Kidney epithelial cell (primary cell): ENCODE measurements at places on chromosomes 7 and 10. TPM values are rescaled to one million over a fixed set of nuclear protein-coding genes. Genes with fewer than 3 reads are reported as not detected.

The ENKUR gene
- 0.34 and 4.6 TPM in 2 replicates for total RNA-seq

The FFAR4 gene
- total RNA-seq: not detected in 2 replicates

- DNase-seq: no peak
Measured at GRCh38 chr10:26335574-26336093, 102.5 kb upstream of the APBB1IP start.

The DNAJB9 gene
- 49.5 and 72.7 TPM in 2 replicates for total RNA-seq

DNA sequence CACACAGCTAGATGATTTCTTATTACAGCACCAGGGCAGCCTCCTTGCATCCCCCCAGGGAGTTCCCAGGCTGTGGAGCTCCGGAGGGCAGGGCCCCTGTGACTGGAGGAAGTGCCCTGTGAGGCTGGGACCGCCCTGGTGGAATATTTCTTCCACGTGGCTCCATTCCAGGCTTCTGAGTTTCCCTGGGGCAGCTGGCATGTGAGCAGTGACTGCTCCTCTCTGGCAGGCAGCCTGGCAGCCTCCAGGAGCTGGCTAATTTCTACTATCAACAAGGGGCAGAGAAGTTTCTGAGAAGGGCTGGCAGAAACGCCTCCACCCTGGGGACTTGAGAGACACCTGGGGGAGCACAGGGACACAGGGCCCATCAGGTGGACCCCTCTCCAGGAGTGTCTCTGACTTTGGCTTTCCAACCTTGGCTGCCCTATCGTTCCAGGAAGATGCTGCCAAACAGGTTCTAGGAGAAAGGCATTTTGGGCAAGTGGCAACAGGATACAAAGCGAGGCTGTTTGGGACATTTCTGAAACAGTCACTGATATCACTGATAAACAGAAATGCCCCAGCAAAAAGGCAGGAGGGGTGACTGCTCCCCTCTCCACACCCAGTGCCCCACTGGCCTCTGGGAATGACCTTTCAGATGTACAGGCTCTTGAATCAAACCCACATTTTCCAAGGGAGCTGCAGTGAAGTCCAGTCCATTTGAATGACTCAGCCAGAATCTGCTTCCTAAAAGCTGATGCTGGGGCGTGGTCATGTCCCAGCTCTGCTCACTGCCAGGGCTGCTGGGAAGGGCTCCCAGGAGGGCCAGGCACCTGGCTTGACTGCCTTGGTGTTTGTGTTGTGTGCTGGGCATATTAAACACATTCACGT, 16.1 kb downstream of the MYOF start:
- DNase-seq: peak; percentile 92

The H2BK1 gene
- total RNA-seq: not detected in 2 replicates

GRCh38 chr7:46319841-46320240, 398.8 kb upstream of the IGFBP3 start:
- no peak for DNase-seq

The OR2A42 gene
- 0.07 and 0.08 TPM in 2 replicates for total RNA-seq

DNA sequence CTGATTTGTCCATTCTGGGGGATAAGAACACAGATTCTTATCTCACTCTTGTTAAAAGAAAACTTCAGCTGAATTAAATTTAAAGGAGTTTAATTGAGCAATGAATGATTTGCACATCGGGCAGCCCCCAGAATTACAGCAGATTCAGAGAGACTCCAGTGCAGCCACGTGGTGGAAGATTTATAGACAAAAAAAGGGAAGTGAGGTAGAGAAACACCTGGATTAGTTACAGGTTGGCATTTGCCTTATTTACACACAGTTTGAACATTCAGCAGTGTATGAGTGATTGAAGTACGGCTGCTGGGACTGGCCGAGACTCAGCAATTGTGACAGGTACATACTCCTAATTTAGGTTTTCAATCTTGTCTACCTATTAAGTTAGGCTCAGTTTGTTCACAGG, 46.5 kb upstream of the FAM20C start:
- no peak for DNase-seq

GRCh38 chr10:104612571-104613205, 28.4 kb upstream of the SORCS3 start:
- no peak for DNase-seq

DNA sequence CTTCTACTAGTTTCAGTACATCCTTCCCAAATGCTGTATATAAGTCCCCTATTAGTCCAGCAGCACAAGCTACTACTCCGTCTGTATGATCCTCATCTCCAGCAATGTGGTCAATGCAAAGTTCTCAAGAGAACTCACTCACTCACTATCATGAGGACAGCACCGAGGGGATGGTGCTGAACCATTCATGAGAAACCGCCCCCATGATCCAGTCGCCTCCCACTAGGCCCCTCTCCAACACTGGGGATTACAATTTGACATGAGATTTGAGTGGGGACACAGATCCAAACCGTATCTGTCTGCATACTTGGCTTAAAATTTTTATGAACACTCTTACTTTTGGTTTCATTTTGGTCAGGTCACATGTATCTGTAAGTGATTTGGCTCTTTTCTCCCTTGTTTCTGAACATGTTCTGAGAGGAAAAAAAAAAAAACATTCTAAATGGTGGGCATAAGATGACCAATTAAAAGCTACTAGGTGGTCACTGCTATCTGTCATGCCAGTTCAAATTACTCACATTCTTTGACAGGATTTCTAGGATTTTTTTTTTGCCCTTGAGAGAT, 60.1 kb downstream of the ZNF783 start:
- DNase-seq: no peak

DNA sequence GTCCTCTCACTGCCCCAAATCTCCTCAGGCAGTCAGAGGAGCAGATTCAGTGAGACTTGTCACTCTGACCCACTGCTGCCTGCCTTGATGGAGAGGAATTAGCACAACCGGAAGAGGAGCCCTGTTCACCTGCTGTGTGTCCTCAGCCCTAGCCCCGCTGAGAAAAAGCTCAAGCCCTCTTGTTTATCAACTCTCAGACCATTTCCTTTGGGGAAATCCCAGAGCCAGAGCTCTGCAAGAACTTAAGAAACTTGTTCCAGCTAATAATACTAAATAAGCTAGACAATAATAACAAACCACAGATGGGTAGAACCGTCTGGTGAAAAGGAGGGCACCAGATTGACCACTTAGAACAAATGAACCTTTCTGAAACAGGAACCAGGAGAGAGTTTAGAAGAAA, 37.7 kb upstream of the ITGB1 start:
- DNase-seq: no peak

DNA sequence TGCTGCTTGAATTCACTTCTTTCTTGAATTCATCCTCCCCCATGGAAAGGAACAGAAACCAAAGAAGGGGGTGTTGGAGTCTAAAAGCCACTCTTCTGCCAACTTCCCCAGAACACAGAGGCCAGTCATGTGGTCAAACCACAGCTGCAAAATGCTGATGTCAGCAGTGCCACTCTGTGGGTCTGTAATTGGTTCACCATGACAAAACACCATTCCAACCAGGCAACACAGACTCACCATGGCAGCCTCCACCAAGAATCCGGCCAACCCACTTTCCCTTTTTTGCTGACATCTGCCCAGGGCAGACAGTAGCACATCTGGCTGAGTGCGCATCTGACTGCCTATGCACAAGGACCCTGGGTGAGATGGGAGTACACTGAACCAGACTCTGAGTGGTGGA, 16.8 kb downstream of the OSBPL3 start:
- DNase-seq: no peak

The GRM8 gene
- total RNA-seq: 0.17 and 0.21 TPM in 2 replicates

DNA sequence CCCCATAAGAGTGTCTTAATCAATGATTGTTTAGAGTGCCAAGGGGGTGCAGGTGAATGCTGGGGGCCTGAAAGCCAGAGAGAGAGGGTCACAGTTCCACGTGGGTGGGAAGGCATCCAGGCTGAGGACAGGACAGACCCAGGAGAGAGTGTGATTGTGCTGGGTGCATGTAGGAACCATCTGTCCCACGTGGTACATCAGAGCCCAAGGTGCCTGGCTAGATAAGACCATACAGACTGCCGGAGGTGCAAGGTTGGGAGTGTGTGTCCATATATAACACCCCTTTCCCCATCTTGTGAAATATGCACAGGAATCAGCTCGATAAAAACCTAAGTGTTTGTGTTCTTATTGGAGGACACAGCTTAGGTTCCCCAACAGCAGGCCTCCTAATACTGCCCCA, 85.5 kb downstream of the WIPF3 start:
- no peak for DNase-seq

DNA sequence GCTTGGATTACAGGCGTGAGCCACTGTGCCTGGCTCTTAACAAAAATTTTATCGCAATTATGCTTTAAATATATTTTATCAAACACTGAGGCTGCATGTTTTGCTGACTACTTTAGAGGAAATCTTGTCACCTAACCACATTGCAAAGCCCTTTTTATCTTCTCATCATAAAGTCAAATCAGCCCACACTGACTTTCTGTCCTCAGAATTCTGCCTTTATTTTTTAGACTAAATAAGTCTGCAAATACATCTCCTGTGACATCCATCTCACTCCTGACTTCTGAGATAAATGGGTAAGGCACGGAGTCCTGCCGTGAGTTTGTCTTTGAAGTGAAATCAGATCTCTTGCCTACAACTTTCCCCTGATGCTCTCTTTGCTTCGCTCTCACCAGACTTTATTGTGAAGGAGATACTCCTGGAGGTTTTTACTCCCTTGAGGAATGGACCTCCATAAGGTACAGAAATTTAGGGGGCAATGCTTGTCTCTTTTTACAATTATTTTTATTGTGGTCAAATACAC, 23.5 kb upstream of the UCMA start:
- no peak for DNase-seq

DNA sequence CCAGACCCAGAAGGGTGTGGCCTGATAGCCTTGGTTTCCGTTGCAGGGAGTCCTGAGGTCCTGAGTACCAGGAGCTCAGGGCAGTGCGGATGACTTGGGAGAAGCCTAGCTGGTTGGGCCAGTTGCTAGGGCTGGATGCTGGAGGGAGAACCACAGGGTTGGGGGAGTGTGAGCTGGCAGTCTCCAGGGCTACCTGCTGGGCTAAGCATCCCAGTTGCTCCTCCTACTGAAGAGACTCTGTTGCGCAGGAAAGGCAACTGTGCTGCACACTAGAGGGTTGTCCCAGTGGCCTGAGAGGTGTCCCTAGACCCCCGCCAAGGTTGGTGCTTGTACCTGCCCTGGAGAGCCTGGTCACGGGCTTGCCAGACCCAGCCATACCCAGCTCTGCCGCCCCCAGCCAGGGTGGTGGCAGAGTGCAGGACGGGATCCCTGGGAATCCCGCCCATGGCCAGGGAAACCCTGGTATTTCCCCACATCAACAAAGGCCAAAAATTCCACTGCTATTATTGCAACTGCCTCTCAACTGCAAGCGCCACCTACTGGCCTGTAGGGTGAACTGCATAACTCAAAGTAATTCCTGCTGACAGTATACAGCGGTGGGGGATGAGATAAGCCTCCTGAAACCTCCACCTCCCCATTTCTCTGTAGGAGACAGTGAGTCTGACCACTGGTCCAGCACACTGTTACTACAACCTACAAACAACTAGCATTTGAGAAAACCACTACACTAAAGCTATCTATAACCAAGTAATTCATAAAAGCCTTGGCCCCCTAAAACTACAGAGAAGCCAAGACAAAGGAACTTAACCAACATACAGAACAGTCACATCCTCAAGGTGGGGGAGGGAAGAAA, 67.6 kb upstream of the DDC start:
- no peak for DNase-seq
